ENCODE measurements at places on chromosomes 1 and 21.

DNA sequence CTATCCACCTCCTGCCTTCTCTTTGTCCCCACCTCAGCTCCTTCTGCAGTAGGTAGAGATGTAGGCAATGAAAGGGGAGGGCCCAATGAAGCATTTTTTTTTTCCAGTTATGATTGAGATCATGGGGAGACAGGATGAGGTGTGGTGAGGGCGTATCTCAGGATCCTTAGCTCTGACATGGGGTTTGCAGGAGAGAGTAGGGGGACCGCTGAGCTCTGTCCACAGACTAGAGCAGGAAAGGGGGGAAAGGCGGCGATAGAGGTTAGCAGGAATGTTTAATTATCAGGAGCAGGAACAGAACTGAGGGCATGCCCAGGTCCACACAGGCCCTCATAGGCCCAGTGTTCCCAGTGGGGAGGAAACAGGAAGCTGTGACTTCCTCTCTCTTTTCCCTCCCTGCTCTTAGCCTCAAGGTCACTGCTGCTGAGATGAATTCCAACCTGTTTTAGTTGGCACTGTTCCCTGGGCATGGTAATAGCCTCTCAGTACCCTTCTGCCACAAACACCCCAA is 901 bp upstream of the RXFP4 start:
- no peak for DNase-seq

GRCh38 chr1:236018885-236019453 is 45.9 kb downstream of the NID1 start:
- no peak for DNase-seq

- DNase-seq, result no peak
These were observed 11.5 kb upstream of the KCNK2 start for GRCh38 chr1:215071078-215071477.

DNA sequence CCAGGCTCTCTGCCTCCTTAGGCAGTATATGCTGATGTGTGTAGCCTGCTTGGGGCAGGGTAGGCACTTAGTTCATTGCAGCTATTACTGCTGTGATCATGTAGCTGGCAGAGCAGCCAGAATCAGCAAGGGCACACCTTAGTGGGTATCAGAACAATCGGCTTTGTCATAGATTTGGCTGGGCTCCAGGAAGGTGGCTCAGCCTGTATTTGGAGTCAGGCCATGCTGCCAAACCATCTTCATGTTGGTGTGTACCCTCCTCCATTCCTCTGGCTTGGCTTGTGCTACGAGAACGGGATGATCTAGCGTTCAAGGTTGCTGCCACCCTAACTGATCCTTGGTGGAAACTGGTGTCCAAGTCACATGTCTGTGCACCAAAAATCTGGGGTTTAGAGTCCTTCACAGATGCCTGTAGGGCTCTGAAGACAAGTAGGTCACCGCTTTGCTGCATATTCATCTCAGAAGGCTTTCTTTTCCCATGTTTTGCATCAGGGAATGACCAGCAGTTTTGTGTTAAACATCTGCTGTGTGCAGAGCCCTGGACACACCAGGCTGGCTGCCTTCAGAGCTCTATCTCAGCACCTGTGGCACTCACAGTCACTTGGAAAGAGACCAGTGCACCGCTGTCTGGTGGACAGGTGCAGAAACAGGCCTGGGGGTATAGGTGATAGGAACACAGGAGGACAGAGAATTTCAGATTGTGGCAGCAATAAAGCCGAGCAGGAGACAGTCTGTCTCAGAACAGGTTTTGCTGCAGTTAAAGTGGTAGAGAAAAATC is 23.7 kb downstream of the VANGL1 start:
- DNase-seq, result no peak

GRCh38 chr1:223227031-223227430 is 84.0 kb upstream of the TLR5 start:
- DNase-seq, result no peak

DNA sequence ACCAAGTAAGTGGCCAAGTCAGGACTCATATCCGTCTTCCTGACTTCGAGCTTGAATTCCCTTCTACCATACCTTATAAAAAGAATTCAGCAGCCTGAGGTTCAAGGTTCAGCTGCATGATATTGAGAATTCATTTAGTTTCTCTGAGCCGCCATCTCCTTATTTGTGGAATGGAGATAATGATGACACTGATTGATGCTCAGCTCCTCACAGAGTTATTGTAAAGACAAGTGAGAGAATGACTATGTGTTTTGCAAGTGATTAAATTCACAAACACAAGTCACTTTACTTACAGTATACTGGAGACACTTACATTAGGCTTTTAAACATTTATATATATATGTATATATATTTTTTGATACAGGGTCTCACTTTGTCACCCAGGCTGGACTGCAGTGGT is 39.8 kb upstream of the SCAF4 start:
- no peak for DNase-seq
